ENCODE measurements at places on chromosomes 12 and 14.
A peak's percentile ranks its signal among the peaks of the same experiment; 100 is the strongest.

DNA sequence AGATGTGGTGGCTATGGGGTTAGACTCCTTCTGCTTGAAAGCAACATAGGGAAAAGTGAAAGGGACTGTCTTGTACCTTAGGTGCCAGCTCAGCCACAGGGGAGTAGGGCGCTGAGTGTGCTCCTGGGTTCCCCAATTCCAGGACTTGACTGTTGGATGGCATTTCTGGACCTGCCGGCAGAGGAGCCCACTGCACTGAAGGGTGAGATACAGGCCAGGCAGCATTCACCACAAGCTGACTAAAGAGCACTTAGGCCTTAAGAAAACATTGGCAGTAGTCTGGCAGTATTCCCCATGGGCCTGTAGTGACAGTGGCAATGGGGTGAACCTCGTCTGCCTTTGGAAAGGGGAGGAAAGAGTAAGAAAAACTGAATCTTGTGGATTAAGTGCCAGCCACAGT is 67.1 kb upstream of the TMTC2 start:
- no peak for DNase-seq

DNA sequence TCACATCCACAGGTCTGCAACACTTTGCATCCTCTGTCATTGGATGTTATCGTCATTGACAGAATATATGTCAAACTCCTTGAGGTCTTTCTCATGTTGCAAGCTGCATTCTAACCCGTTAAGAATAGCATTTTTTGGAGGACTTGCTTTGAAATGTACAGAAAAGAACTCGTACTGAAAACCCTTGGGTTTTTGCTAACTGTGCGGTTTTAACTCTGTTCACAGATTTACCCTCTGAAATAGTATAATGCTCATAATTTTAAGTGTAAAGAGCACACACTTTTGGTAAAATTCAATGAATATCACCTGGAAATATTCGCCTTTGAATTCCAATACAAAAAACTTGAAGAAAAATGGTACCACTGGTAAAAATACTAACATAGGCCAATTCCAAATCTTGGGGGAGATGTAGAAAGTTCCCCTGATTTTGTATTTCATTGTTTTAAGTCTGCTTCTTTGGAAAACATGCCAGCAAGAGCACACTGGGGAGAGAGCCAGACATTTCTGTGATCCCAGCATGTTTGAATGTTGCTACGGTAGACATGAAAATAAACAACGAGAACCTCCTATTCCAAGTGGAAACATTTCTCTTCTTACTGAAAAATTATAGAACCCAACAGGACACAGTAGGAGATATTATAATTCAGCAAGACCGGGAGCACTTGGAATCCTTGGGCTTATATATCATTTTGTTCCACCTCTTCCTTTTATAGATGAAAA is 446.0 kb downstream of the AEBP2 start:
- DNase-seq: peak; percentile 33

- peak; percentile 44 for DNase-seq
Observed at GRCh38 chr12:67161322-67161918, 107.7 kb upstream of the CAND1 start.

- no peak for DNase-seq
Observed at GRCh38 chr12:52867642-52868041, 18.8 kb upstream of the KRT78 start.

- DNase-seq: no peak
Observed at GRCh38 chr12:64655141-64655540, 44.8 kb downstream of the RASSF3 start.

DNA sequence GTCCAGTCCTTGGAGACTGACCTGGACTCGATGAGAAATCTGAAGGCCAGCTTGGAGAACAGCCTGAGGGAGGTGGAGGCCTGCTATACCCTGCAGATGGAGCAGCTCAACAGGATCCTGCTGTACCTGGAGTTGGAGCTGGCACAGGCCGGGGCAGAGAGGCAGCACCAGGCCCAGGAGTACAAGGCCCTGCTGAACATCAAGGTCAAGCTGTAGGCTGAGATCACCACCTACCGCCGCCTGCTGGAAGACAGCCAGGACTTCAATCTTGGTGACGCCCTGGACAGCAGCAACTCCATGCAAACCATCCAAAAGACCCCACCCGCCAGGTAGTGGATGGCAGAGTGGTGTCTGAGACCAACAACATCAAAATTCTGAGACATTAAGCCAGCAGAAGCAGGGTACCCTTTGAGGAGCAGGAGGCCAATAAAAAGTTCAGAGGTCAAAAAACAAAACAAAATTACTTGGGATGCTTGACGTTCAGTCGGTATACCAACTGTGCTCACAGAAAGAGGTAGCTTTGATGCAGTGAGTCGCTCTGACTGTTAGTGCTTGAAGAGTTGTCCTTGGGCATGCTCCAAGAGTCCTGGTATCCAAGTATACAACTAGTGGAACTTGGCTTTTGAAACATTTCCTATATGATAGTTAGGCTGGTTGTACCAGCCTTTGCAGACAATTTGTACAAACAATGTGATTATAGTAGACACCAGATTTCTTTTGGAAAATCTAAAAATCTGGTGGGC is 4.8 kb downstream of the MED6 start:
- no peak for DNase-seq

DNA sequence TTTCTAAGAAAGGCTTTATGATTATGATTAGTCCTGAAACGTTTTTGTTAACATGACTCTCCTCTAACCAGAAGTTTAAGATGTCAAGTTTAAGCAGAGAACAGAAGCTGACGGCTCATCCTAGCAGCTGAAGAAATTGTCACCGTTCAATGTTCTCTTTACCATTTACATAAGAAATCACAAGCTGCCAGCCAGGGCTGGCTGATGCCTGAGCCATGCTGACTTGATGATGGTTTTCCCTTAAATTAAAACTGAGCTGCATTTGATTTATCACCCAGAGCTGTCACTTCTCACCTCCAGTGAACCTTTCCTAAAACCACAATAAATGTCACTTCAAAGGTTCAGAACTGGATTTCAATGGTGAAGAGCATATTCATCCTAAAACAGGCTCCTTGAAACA is 153.6 kb downstream of the KTN1 start:
- no peak for DNase-seq

GRCh38 chr12:96375841-96376604 is 24.2 kb downstream of the CDK17 start:
- no peak for DNase-seq

- DNase-seq: peak; percentile 35
Observed at GRCh38 chr12:43826681-43827080, 9.2 kb upstream of the TMEM117 start.

- DNase-seq: peak; percentile 15
Observed at GRCh38 chr12:43675048-43675904, 83.3 kb downstream of the PUS7L start.
